ENCODE measurements at places on chromosomes 5 and 9.

DNA sequence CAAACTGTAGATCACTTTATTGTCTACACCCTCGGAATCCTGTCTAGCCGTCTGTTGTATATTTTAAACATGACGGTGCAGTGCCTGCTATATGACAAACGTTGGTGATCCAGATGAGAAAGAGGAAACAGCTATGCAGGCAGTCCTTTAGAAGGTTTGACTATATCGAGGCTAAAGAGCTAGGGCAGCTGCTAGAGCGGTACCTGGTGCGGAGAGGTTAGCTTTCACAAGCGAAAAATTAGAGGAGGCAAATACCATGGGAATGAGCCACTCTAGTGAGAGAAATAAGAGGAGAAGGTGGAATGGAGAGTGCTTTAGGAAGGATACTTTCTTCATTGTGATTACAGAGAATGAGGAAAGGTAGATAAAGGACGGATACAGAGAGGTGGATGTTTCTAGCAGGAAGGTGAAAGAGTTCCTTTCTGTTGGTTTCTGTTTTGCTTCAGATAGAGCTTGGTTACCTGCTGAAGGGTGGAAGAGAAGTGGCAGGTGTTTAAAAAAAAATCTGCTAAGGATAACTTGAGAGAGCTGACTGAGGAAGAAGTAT is 959 bp upstream of the FBXL17 start:
- no peak for DNase-seq

DNA sequence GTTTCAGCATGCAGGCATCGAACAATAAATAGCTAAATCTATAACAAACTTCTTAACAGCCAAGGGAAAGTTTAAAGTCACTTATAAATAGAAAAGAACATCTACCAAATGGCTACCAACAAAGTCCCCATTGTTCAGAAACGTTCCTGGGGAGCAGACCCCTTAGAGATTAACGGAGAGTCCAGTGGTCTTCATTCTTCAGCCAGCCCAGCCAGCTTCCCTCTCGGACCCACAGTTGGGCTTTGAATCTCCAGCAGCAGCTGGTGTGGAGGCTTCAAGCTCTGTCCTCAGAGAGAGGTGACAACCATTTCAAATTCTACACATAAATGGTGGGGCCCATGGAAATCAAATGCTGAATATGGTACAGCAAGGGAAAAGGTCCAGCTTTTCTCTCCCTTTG is 11.2 kb downstream of the ENC1 start:
- no peak for DNase-seq

DNA sequence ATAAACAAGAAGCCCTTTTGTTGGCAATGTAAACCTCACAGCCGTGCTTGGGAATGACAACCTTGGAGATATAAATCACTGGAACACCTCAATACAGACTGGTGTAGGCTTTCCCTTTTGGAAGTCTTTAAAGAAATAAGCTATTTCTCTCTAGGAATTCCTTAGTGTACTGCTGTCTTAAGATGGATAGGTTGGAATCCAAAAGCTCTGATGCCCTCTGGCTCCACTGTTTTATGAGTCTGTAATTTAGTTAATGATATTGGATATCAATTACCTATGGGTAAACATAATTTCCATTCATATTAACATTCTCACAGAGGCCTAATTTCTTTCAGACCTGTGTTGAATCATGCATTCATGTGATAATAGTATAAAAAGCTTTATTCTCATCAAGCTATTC is 435.9 kb upstream of the MPDZ start:
- no peak for DNase-seq

GRCh38 chr5:147179562-147180147 is 55.2 kb upstream of the STK32A start:
- no peak for DNase-seq

- DNase-seq, result no peak
Measured at GRCh38 chr9:38035873-38036272, 33.2 kb downstream of the SHB start.
